ENCODE measurements at places on chromosomes 3 and 15. TPM values are rescaled to one million over a fixed set of nuclear protein-coding genes. Genes with fewer than 3 reads are reported as not detected.

DNA sequence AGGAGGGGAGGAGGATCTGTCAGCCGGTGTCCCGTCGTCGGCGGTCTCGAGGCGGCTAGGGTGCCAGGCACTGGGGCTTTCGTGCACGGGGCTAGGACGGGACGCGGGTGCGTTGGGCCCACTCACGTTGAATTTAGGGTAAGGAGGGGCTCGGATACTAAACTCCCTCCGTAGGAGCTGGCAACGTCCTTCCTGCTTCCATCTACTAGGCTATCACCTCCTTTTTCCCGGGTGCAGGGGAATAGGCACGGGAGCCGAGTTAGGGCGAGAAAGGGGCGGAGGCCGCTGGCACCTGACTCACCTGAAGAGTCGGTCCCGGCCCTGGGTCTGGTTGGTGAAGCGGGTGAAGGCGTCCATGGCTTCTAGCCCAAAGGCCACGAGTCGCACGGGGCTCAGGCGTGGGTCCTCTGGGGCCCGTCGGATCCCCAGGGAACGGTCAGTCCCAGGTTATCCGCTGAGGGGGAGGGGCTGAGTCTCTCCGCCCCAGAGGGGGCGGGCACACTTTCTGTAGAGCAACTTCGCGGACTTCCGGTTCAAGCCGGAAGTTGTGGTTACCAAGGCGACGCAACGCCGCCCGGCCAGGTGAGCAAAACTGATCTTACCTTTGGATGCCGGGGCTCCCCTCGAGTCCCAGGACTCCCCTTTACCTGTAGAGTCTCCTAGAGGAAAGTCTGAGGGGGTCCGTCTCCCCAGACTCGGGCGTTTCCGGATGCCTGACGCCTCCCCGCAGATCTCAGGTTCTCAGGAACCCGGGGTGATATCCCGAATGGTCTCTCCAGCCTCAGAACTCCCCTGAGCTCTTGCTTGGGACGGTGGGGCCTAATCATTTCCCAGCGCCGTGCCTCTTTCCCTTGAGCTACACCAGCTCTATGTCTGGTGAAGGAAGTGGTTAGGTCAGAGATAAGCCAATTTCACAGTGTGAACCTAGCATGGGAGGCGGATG lies at the start of the genes PEX11A and WDR93:
Gene PEX11A, minus strand, starts transcription at position 479 of the 943 bp plus-strand sequence. Its CDS starts 122 bp downstream, at position 357.
Gene WDR93, plus strand, starts transcription at position 536 of the 943 bp plus-strand sequence. CDS start 10,936 bp downstream, outside the sequence.
- peak; percentile 48 for DNase-seq

- no peak for DNase-seq
Observed at GRCh38 chr3:55624238-55624637, 137.1 kb upstream of the WNT5A start.

The RETNLB gene
- total RNA-seq: not detected

DNA sequence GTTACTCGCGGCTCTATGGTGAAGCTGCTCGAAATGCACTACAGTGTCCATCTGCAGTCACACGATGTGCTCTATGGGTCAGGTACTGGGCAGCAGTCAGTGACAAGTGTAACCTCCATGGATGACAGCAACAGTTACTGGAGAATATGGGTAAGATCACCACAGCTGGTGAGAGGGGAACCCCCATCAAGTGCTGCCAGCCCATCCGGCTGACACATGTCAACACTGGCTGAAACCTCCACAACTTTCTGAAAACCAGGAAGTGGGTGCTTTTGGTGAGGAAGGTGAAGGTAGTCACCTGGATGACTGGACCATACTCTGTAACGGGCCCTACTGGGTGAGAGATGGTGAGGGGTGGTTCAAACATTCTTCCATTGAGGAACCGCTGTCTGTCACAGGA lies 87.4 kb upstream of the C15orf39 start:
- DNase-seq: no peak

The CIAO2A gene
- 44.4 TPM for total RNA-seq

- DNase-seq: no peak
Observed at GRCh38 chr3:181824961-181825360, 113.2 kb downstream of the SOX2 start.

The KLHL40 gene
- not detected for total RNA-seq

The PLA2G4D gene
- total RNA-seq: not detected

- DNase-seq: no peak
Observed at GRCh38 chr3:115363071-115363470, 216.0 kb upstream of the ZBTB20 start.

GRCh38 chr3:151962912-151963311 lies 89.5 kb downstream of the SUCNR1 start:
- DNase-seq: no peak

GRCh38 chr15:98843844-98844243 lies 163.7 kb downstream of the PGPEP1L start:
- DNase-seq: no peak

DNA sequence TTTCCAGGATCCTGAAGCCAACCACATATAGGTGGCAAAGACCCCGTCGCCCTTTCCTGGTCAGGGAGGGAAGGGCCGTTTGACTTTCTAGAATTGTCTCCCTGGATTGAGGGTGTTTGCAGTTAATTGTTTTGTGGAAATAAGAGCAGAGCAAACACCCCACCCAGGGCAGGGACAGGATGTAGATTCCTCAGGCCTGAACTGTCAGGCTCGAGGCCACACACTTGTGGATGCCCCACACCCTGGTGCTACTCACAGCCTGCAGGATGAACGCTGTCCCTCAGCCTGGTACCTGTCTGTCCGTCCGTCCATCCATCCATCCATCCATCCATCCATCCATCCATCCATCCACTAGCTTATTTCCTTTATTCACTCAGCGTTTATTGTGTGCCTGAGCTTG lies 29.9 kb upstream of the FLNB start:
- DNase-seq: no peak

GRCh38 chr3:126959136-126959920 lies 23.6 kb upstream of the PLXNA1 start:
- DNase-seq: no peak

DNA sequence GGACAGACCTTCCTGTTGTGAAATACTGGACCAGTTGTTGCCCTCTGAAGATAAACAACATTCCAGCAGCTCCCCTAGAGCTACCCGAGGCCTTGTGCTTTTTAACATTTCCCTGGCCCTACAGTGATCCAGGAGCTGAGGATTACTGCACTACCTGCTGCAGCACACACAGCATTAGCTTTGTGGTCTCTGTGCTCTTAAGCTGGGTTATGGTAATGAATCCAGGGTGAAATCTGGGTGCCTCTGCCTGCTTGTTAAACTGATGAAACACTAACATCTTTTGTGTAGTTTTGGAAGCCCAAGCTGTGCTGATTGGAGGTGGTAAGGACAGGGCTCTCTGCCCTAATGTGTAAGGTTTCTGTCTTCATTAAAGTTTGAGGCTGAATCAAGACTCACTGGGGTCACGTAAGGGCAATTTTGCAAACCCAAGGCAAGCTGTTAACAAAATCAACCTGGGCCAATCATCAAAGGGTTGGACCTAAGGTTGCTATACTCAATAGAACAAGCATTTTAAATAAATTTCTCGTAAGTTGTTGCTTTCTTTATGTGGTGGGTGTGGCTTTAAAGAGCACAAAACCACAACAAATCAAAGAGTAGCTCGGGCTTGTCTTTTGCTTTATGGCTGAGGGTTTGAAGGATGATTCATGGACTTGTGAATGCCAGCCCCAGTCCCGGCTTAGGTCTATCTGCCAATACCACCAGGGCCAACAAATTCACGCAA lies 183.9 kb downstream of the TPRG1 start:
- DNase-seq: no peak

Data from dermis microvascular lymphatic vessel endothelial cell (primary cell).